ENCODE measurements at places on chromosomes 7 and 10.

- no peak for DNase-seq
Observed at GRCh38 chr7:66167773-66168387, 37.3 kb upstream of the TPST1 start.

- DNase-seq = no peak
Observed at GRCh38 chr7:46317256-46317655, 396.2 kb upstream of the IGFBP3 start.

DNA sequence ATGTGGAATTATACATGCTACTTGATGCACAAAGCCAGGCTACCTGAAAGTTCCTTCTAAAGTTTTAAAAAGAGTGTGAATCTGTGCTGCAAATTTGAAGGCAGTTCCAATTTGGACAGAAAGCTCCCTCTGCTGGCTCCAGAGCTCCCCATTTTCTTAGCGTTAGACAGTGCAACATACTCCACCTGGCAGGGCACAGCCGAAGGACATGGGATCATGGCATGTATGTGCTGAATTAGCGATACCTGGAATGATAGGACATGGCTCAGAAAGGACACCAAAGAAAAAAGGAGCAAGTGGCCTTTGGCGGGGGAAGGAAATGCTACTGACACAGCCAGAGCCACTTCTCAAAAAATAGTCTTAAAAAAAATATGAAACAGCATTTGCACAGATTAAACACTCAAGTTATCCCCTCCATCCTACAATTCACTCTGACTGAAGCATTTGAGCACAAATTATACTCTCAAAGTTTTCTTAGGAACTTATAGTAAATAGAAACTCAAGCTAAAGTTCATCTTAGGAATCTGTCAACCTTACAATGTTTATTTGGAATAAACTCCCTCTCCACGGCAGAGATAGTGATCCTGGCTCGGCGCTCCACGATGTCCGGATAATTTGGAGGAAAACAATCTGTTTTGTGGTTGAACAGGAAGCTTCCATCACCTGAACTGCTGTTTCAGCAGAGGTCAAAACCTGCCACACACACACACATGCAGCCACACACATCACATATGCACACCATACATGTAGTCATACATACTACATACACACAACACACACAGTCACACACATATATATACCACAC lies 80.0 kb downstream of the C7orf25 start:
- DNase-seq = no peak

- DNase-seq = no peak
Observed at GRCh38 chr10:59857049-59857448, 49.3 kb downstream of the CCDC6 start.

DNA sequence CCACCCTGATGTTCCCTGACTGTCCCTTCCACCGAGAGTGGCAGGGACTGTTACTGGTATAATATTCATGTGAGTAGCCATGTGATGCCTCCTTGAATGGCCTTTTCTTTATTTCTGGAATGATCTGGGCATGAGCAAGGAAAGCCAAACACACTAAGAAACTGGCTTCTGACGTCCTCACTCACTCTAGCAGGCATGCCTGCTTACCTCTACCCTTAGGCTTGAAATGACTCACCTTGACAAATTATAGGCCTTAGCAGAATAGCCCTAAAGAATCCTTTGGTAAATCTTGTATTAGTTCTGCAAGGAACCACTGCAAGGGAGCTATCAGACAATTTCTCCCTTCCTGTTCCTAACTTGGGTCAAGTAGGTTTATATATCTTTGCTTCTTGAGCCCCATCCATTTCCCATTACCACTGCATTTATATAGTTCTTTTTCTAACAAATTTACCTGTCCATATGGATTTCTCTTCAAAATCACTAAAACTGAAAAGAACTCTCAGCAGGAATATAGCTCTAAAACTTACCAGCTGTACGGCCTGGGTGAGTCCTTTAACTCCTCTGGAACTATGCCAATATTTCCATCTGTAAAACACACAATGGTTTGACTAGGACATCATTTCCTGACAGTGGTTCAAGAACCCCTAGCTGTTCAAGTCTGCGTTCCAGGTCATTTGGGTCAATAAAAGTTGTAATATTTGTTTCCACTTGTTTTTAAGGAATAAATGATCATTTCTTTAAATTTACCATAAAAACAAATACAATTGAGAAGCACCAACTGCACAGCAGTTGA lies 13.0 kb upstream of the NDUFA5 start:
- no peak for DNase-seq

DNA sequence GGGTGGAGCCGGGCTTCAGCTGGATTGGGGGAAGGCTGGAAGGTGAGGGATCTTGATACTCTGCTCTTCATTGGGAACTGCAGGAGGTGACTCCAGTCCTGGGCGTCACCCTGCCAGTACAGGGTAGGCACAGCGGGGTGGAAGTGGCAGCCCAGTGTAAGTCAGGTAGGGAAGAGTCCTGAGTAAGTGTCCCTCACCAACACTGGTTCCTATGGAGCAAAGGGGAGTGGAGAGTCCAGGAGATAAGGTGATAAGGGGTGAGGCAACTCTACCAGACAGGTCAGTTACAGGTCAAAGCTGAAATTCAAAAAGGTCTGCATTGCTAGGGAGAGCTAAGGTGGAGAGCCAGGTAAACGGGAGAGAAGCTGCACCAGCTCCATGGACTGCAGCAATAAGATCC lies 145.6 kb upstream of the NFE2L3 start:
- DNase-seq = no peak

- DNase-seq = no peak
Observed at GRCh38 chr7:139825666-139826290, 3.3 kb upstream of the TBXAS1 start.

DNA sequence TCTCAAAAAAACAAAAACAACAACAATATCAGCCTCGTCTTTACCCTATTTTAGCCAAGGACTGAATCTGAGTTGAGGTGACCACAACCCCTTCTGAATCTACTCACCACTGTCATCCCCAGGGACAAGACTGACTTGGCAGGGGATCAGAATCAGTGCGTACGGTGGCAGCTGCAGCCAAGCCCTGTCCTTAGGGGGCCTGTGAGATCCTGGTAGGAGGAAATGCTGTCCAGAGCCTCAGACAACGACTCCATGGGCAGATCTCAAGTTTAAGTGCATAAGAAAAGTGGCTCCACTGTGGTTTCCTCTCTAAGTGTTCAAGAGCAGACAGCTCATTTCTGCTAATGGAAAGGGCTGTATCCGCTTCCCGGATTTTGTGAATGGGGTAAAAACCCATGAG lies 22.4 kb upstream of the CYTH3 start:
- DNase-seq = no peak

- DNase-seq = peak; percentile 77
Observed at GRCh38 chr7:332646-333392, 42.8 kb downstream of the FOXL3 start.

DNA sequence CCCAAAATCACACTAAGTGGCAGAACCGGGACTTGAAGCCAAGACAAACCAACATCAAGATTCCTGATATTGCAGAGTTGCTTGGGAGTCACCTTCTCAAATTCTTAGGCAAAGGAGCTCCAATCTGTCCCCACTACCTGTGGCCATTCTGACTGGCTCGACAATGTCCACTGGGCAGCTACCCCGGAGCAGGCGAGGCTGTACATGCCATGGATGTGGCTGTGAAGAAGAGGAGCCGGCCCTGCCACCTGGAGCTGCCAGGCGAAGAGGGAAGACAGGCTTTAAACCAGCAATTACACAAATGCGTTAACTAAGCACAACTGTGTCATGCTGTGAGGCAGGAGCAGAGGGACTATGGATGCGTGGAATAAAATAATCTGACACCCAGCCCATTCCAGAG lies 18.1 kb downstream of the CAMK2G start:
- DNase-seq = no peak

DNA sequence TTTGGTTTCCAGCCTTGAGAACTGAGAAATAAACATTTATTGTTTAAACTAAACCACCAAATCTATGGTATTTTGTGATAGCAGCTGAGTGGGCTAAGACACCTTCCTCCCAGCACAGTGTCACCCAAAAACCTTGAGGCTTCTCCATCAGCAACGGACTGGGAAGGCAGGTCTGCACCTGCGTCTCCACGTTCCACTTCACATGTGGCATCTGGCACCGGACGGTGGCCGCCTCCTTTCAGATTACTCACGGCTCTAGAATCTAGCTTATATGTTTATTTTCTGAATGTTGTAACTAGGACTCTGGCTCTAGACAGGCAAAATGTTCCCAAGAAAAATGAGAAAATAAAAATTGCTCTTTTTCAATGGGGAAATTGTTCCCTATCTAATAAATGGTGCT lies 201.0 kb downstream of the ADARB2 start:
- no peak for DNase-seq

GRCh38 chr7:101780281-101780680 lies 37.1 kb upstream of the CUX1 start:
- no peak for DNase-seq

DNA sequence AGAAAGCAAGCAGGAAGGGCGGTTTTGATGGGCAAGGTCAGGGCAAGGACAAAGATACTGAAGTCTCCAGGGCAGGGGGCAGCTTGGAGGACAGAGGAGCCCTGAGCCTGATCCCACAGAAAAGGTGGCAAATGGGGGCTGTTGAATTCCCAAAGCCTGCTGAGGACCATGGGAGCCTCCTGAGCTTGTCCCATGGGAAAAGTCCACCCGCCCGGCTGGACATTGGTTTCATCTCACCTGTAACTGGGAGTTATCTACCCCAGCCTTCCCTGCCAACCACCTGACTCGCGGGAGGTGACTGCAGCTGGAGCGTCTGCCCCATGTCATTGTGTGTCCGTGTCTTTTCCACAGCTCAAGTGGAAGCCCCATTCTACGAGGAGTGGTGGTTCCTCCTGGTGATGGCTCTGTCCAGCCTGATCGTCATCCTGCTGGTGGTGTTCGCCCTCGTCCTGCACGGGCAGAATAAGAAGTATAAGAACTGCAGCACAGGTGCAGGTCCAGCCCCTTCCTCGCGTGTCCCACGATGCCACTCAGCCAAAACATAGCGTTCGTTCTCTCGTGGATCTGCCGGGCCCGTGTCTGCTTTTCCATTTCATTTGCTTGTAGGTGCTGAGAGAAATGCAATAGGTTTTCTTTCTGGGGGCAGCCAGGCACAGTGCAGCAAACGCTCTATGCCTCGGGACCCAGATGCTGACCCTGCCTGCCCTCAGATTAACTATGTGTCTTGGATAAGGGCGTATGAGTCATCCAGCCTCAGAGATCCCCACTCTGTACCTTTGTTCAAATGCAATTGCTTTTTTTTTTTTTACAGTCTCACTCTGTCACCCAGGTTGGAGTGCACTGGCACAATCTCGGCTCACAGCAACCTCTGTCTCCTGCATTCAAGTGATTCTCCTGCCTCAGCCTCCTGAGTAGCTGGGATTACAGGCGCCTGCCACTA lies 444.5 kb upstream of the FOXK1 start:
- DNase-seq = no peak

- DNase-seq = no peak
Observed at GRCh38 chr10:22837351-22837750, 90.5 kb upstream of the ARMC3 start.
